ENCODE measurements at places on chromosomes 4 and X.

DNA sequence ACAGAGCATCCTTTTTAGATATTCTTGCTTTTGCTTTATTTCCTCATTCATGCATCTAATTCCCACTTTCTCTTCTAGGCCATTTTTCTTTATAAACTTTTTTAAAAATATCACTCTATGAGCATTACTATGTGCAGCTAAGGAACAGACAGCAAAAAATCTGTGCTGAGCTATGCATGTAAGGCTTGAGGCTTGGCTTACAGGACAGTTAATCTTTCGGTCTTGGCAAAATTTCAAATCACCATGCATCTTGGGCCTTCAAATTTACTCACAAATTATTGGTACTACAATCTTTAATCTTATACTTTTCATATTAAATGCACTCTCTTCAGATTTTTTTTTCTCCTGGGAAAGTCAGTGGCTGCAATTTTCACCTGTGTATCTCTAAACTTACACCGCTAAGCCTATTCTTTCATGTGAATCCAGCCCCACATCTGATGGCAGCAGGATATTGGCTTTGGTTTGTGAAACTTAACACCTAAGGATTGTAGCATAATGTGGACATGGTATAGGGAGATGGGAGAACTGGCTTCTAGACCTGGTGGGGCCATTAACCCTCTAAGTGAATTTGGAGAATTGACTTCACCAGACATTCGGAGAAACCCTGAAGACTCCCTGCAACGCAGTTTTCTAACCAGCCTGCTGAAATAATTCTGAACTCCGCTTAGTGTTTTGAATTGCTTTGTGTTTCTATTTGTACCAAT lies 278.3 kb downstream of the SPRY1 start:
- DNase-seq = no peak

- no peak for DNase-seq
These were observed 150.7 kb upstream of the SLC7A11 start for GRCh38 chr4:138392751-138393308.

DNA sequence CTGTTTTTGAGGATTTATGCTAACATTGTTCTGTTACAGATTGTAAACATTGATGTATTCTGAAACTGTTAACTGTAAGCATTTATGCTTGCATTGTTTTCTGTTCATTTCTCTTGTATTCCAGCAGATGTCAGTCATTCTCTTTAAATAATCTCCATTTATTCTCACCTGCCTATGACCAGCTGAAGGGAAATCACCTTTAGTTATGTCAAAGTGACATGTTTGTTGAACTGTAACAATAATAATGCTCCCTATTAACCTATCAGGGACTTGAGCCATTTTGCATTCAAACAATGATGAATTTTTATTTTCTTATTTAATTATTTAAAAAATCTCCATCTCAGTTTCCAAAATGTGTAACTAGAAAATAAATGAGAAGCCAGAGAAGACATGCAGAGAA lies 58.0 kb downstream of the SPCS3 start:
- DNase-seq = no peak

GRCh38 chr4:138751309-138751708 lies 264.3 kb upstream of the NOCT start:
- no peak for DNase-seq

DNA sequence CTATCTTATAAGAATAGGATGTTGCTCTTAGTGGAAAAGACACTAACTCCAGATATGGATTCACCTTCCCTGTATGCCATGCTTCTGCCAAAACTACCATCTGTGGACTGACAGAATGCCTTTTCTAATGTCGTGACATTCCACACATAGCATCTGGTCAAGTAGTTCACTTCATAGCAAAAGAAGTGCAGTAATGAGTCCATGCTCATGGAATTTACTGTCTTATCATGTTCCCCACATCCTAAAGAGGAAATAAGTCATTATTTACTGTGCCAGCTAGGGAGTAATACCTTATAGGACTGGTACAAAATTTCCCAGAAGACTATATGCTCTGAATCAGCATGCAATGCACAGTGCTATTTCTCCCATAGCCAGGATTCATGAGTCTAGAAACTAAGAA lies 562.4 kb downstream of the TLL1 start:
- no peak for DNase-seq

DNA sequence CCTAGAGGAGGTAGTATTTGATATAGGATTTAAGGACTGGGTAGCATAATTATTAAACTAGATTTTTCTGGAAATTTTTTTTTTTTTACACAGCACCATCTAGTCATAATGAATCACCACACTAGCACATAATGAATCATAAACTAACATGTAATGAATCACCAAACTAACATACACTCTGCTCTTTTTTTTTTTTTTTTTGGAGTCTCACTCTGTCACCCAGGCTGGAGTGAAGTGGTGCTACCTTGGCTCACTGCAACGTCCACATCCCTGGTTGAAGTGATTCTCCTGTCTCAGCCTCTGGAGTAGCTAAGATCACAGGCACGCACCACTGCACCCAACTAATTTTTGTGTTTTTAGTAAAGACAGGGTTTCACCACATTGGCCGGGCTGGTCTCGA lies 92.5 kb downstream of the FAM13A start:
- DNase-seq = no peak

DNA sequence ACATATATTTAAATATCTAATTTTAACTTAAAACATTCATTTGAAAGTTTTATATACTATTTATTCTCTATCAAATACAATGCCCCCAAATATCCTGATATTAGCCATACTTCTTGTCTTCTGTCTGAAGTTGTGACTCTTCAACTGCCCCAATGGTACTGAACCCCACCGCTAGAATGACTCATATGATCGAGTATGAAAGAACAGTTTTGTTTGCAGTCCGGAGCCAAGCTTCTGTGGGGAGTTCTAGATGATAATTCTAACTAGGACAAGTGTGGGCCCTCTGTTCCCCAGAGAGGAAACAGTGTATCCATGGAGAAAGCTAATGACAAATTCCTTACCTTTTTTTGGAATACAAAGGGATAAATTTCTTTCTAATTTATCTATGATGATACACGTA lies 24.7 kb upstream of the CT47A1 start:
- DNase-seq = no peak

Measured in activated naive CD4-positive, alpha-beta T cell treated with Interleukin-2 at 50 U/mL for 16 hours (primary cell).